ENCODE measurements at places on chromosomes 4 and X.

GRCh38 chr4:42482516-42483327 lies 85.4 kb downstream of the SHISA3 start:
- DNase-seq: no peak

DNA sequence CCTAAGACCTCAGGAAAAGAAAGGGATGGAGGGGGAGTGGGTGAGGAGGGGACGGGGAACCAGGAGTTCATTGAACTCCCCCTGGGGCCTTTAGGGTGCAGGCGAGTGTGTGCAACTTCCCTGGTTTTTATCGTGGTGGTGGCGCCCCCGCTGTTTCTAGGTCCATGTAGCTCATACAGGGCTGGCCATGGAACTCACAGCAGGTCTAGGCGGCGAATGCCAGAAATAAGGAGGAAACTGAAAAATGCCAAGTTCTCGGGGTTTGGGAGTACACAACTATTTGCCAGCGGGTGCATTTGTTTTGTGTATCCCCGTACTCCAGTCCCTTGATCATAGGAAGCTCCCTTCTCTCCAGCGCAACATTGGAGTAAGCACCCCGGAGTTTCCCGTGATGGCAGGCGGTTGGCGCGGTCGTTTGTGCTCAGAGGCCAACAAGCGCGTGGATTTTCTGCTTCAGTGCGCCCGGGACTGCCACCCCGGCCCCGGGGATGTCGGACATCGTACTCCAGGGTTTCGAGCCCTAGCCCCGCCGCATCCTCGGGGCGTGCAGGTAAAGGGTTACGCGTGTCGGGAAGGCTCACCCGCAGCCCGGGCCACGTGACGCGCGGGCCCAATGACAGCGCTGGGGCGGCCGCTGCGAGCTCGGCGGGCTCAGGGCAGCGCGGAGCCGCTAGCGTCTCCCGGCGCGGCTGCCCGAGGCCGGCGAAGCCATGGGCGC lies 208.9 kb downstream of the NWD2 start:
- DNase-seq: no peak

DNA sequence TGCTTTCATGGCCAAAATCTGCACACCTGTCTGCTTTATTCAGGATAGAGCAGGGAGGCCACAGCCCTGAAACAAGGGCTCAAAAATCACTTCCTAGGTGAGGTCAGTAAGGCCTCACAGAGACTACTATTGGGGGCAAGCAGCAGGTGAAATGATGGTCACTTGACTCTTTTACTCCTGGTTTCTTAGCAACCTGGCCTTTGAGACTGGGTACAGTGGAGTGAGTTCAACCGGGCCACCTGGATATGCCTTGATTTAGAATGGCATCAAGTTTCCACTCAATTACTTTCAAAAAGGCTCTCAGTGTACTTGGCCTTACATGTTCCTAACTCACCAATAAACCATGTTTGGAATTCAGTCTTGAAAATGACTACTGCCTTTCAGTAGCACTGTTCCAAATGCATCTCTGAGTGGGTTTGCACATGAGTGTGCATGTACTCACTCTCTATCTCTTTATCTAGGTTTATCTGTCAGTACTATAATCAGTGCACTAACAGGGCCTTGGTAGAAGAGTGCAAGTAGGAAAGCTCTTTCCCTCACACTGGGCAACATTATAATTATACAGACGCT lies 388.2 kb downstream of the OPHN1 start:
- no peak for DNase-seq

DNA sequence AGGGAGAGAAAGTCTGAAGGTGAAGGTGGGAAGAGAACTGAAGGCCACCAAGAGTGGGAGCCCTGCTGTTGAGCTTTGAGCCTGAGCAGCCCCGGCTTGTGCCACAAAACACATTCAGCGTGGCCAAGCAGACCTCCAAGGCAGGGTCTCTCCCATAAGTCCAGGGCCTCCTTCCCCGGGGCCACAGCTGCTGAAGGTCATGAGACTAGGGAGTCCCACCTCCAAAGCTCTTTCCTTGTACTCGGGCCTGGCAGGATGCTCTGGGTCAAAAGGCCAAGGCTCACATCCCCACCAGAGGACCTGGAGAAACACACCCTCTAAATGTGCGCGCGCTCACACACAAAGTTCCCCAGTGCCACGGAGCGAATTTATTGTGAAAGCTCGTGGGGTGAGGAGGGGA lies 3.5 kb upstream of the ARHGAP4 start:
- DNase-seq: no peak

- DNase-seq: no peak
Measured at GRCh38 chrX:153688911-153689590, 1.3 kb downstream of the SLC6A8 start.

GRCh38 chrX:122869171-122869570 lies 314.9 kb upstream of the GRIA3 start:
- DNase-seq: no peak

DNA sequence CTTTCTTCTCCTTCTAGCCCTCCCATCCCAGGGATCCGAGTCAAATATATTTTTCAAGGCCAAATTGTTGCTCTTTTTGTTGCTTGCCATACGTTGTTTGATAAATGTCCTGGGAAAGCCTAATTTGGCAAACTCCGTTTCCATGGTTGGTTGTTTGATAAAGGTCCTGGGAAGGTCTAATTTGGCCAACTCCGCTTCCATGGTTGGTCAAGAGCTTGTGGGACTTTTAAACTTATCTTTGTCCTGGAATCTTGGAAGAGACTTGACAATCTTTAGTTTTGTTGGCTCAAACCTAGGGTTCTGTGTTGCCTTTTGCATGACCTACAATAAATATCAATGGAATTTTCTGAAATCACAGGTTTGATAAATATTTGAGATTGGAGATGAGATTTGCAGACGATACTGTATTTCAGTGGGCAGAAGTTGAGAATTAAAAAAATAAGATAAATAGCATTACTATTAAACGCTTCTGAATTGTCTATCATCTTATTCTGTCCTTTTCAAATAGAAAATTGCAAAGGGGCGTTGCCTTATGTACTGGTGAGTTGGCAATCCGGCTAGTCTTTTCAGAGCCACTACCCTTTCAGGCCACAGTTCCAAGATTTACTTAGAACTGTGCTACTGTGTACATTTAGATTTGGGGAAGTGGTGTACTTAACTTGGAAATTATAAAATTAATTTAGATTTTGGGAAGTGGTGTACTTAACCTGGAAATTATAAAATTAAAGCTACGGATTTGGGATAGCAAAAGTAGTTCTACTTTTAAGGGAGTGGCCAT lies 804 bp downstream of the OSTC start:
- peak; percentile 73 for DNase-seq

GRCh38 chr4:186676531-186677161 lies 47.0 kb downstream of the FAT1 start:
- peak; percentile 79 for DNase-seq

- DNase-seq: peak; percentile 7
Measured at GRCh38 chrX:17299206-17299605, 75.8 kb upstream of the NHS start.

GRCh38 chr4:183758758-183759447 lies 99.8 kb downstream of the TRAPPC11 start:
- DNase-seq: no peak

DNA sequence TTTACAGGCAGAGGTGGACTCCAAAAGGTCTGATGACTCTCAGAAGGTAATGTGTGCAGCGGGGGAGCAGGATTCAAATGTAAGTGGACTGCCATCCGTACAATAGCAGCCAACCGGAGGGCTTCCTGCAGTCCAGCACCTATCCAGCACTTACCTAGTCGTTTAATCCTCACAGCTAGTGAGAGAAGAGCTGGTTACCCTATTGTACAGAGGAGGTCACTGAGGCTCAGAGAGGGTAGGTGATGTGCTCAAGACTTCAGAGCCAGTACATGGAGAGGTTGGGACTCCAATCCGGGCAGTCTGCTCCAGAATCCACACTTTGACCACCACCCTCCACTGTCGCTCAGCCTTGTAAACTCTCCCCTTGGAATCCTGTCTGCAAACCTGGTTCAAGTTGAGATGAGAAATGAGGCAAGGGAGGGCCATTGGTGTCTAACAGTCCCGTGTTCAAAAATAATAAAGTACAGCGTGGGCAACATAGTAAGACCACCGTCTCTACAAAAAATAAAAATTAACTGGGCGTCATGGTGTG lies 22.5 kb upstream of the JAKMIP1 start:
- DNase-seq: peak; percentile 13

DNA sequence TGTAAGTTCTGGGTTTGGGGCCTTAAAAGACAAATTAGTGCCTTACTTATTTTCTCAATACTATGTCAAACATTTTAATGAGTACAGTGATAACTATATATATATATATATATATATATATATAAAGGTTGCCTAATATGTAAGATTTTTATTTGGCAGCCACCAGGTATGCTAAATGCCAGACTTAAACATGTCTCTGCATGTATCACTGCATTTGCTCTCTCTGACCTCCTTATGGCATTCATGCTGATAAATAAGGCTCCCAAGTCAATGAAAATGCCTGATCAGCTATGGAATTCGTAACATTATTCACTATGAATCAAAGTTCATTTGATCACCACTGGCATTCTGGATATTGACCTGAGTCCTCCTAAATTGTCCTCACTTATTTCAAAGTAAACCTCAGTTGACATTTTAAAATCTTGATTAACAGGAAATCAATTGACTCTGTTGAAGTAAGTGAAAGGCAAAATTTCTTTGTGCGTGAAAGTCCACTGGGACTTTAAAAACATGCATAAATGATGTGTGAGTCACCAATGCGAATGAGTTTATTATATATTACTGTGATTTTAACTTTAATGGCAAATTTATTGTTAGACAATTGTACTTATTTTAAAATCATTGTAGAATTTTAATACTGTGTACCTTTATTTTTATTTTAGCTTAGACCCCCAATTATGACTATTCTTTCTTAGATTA lies 29.2 kb upstream of the AREG start:
- DNase-seq: peak; percentile 58

GRCh38 chrX:331151-331824 lies 12.7 kb upstream of the GTPBP6 start:
- DNase-seq: peak; percentile 49

DNA sequence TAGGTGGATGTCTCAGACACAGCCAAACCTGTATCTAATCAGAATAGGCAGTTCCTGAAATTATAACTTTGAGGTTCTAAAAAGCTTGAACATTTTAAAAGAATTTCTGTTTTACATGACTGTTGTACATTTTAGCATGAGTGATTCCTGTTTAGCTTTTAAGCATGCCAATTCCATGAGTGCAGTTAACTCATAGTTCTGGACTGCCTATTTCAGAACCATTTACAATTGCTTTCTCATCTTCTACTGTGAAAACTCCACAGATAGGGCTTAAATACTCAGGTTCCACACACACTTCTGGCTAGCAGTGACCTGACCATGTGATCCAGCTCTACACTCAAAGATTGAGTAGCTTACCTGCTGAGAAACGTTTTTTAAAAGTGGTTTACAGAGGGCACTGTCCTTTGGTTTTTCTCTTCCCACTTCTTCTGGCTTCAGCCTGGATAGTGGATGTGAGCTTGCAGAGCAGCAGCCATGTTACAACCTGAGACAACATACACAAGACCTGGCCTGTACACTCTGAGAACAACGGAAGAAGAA lies 280.8 kb downstream of the ANKRD50 start:
- peak; percentile 40 for DNase-seq

GRCh38 chr4:30716158-30716557 lies 4.0 kb upstream of the PCDH7 start:
- DNase-seq: peak; percentile 63

- peak; percentile 35 for DNase-seq
Measured at GRCh38 chr4:41061482-41062185, 152.7 kb downstream of the APBB2 start.

DNA sequence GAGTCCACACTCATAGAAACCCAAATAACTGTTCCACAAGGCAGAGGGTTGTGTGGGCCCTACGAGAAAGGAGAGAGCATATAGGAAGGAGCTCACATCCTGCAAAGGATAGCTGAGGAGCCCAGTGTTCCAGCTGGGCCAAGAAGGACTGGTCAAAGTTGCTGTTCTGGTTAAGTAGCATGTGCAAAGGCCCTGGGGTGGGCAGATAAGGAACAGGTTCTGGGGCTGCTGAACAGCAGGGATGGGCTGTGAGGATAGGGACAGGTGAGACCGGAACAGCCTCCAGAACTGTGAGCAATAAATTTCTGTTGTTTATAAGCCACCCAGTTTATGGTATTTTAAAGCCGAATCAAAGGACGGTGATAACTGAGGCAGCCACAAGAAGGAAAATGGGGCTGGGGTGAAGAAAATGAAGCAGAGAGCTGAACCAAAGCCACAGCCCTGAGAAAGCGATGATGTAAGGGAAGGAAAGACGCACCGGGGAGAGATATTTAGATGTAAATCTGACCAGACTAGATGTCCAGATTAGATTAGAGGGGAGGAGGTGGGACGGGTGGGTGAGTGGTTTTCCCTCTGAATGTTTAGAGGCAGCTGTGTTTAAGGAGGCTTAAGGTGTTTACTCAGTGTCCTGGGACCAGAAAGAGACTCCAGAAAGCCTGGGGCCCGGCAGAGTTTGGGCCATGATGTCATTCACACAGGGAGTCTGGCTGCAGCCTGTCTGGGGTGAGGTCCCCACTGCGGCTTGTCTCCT lies 180.8 kb upstream of the BCOR start:
- no peak for DNase-seq

- no peak for DNase-seq
Measured at GRCh38 chrX:112851161-112851779, 10.6 kb upstream of the AMOT start.

DNA sequence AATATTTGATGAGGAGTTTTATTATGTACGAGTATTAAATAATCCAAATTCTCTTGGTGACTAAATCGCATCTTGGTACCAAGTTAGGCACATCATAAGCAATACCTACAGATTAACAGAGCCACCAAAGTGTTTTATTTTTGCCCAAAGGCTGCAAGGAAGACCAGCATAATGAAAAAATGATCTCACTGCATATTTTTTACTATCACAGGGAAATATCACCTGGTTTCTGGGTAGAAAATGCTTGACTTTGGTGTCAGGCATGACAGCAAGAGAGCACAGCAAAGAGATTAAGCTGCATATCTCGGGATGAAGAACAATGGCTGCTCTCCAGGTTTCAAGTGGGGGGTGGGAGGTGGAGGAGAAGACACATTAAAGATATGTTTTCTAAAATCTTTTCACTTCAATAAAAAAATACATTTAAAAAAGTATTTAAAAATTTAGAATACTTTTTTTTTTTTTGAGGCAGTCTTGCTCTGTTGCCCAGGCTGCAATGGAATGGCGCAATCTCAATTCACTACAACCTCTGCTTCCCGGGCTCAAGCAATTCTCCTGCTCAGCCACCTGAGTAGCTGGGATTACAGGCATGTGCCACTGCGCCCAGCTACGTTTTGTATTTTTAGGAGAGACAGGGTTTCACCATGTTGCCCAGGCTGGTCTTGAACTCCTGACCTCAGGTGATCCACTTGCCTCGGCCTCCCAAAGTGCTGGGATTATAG lies 86.1 kb downstream of the FRYL start:
- DNase-seq: no peak

- no peak for DNase-seq
Measured at GRCh38 chr4:127214016-127214415, 418.7 kb upstream of the INTU start.
